ENCODE measurements at places on chromosomes 5 and 9.

DNA sequence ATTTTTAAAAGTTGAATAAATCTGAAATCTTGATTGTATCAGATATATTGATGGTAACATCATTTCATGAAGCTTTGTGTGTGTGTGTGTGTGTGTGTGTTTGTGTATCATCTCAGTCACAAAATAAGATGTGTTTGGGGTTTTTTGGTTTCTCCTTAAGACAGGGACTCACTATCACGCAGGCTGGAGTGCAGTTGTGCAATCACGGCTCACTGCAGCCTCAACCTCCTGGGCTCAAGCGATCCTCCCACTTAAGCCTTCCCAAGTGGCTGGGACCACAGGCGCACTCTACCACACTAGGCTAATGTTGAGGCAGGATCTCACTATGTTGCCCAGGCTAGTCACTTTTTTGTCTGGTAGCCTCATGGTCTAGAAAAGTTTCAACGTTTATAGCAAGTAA is 83.4 kb upstream of the DMRT1 start:
- no peak for DNase-seq

- DNase-seq: no peak
Observed at GRCh38 chr5:38723426-38723825, 122.4 kb upstream of the OSMR start.

GRCh38 chr5:5752844-5753243 is 330.4 kb downstream of the ICE1 start:
- DNase-seq: no peak

GRCh38 chr5:115869256-115869795 is 27.6 kb downstream of the AP3S1 start:
- no peak for DNase-seq

- no peak for DNase-seq
Observed at GRCh38 chr5:172418862-172419814, 35.2 kb downstream of the SH3PXD2B start.

GRCh38 chr9:6384732-6385131 is 28.3 kb upstream of the UHRF2 start:
- no peak for DNase-seq

Measured in right lung (tissue), 10 donors.